Upper lobe of right lung (tissue), 1 donor: ENCODE measurements at places on chromosomes 1 and 21.

GRCh38 chr1:109248797-109249629, at the start of gene CELSR2:
Gene CELSR2 (plus strand): TSS chr1:109249539. CDS start chr1:109250080, 541 bp downstream.
- peak; percentile 85 for DNase-seq

GRCh38 chr1:241408170-241408569, 51.2 kb upstream of the RGS7 start:
- DNase-seq: no peak

DNA sequence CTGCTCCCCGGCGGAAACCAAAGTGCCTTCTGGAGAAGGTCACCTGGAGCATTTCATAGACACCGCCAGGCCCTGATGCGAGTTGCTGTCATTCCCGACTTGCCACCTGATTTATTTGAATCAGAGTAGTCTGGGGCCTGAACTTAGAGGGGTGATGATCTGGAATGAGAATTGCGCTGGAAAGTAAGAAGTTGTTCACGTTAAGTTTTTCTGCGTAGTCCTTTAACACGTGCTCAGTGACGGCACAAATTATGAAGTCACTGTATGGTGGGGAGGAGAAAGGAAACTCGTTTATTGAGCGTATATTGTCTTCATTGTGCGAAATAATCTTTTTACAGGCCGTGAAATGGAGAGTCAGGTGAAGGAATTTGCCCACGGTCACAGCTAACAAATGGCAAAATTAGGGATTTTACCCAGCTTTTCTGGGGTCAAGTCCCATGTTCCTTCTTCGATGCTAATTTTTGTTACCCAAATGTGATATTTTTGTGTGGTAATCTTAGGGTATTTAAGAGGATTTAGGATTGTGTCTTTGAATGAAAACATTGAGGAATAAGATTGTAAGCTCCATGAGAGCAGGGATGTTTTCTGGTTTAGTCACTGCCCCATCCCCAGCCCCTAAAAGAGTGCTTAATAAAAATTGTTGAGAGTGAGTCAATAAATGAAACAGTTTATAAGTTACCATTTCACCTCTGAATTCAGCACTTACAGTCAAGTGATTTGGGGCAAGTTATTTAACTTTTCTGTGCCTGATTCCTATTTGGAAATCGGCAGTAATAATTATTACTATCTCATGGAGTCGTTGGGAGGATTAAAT, 46.4 kb upstream of the NBL1 start:
- DNase-seq: no peak

DNA sequence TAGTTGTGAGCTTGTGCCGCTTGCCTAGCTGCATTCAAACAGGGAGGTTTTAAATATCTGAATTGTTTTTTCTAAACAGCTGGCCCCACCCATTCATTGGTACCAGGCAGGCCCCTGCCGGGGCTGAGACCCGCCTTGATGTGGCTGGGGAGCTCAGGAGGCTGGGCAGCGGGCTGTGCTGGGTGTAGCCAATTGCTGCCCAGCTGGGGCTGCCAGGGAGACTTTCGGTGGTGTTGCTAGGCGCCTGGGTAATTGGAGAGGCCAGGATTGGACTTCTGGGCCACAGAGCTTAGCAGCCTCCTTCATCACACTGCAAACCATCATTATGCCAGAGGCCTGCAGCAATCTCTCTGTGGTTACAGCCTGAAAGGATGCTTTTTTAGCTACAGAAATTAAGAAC, 12.2 kb downstream of the RHBDL2 start:
- DNase-seq: no peak
